ENCODE measurements at places on chromosomes 3 and 15. TPM values are rescaled to one million over a fixed set of nuclear protein-coding genes. Genes with fewer than 3 reads are reported as not detected.

GRCh38 chr3:130527426-130527825 is 10.4 kb downstream of the COL6A6 start:
- DNase-seq, result no peak
- no peaks in the 10 kb centered on the region for H3K27me3 ChIP-seq
- H3K4me1 ChIP-seq, result no peaks in the 10 kb centered on the region
- H3K27ac ChIP-seq, result no peak overlapping the region
- H3K36me3 ChIP-seq, result no peaks in the 10 kb centered on the region

DNA sequence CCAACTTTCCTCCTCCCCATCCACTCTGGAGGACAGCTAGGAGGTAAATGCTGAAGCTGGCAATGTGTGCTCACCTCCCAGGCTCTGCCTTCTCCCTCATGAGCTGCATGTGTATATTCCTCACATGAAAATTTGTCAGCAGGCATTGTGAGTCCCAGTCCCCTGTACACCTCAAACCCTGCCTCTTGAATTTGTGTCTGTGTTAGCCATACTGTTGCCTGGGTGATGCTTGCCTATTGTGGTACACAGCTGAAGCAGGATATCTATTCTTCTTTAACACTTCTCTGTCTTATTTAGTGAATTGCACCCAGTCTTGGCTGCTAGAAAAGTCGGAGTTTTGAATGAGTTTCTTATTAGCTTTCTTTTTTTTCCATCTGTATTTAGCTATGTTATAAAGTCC is 586.0 kb upstream of the TGFBR2 start:
- no peak overlapping the region for H3K27ac ChIP-seq
- H3K36me3 ChIP-seq, result no peaks in the 10 kb centered on the region
- peaks cover 2% of the 10 kb centered on the region for H3K4me1 ChIP-seq
- H3K27me3 ChIP-seq, result no peaks in the 10 kb centered on the region
- no peak overlapping the region for H3K4me3 ChIP-seq
- DNase-seq, result no peak

GRCh38 chr3:187624588-187624987 is 45.6 kb downstream of the SST start:
- H3K4me3 ChIP-seq, result no peak overlapping the region
- H3K4me1 ChIP-seq, result peaks cover 5% of the 10 kb centered on the region
- DNase-seq, result no peak
- H3K27me3 ChIP-seq, result no peaks in the 10 kb centered on the region
- no peak overlapping the region for H3K27ac ChIP-seq

DNA sequence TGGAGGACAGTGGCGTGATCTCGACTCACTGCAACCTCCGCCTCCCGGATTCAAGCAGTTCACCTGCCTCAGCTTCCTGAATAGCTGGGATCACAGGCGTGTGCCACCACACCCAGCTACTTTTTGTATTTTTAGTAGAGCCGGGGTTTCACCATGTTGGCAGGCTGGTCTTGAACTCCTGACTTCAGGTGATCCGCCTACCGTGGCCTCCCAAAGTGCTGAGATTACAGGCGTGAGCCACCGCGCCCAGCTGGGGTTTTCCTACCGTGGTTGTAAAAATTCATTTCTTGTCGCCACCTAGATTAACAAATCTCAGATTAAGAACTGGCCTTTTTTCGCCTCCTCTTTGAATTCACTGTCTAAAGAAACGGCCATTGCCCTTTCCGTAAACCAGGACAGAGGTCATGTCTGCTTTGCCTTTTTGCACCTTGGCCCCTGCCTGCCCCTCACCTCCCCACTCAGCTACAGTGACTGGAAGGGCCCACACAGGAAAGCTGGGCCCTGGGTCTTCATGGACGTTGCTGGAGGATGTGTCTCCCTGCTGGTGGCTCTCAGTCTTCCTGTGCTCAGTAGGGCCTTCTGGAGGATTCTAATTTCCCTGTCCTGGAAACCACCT is 17.2 kb downstream of the ZNF710 start:
- H3K4me3 ChIP-seq, result no peak overlapping the region
- peaks cover 13% of the 10 kb centered on the region for H3K4me1 ChIP-seq
- no peaks in the 10 kb centered on the region for H3K36me3 ChIP-seq

- no peak for DNase-seq
- no peak overlapping the region for H3K27ac ChIP-seq
- H3K4me3 ChIP-seq, result no peak overlapping the region
- no peaks in the 10 kb centered on the region for H3K27me3 ChIP-seq
- H3K4me1 ChIP-seq, result no peaks in the 10 kb centered on the region
Observed at GRCh38 chr15:35134299-35134698, 49.2 kb upstream of the NANOGP8 start.

LSAMP gene
- 6.4 TPM for total RNA-seq

COLQ gene
- 2.0 TPM for total RNA-seq

TERC gene
- 8.6 TPM for total RNA-seq

FANCD2 gene
- total RNA-seq, result 79.9 TPM

Data from endodermal cell (in vitro differentiated cells).